Muscle of arm (tissue), 14 donors: ENCODE measurements at places on chromosomes 13 and 19. TPM values are rescaled to one million over a fixed set of nuclear protein-coding genes. Genes with fewer than 3 reads are reported as not detected.
A peak's percentile ranks its signal among the peaks of the same experiment; 100 is the strongest.

GRCh38 chr13:46198696-46199193, 13.0 kb upstream of the LRRC63 start:
- DNase-seq: no peak

DNA sequence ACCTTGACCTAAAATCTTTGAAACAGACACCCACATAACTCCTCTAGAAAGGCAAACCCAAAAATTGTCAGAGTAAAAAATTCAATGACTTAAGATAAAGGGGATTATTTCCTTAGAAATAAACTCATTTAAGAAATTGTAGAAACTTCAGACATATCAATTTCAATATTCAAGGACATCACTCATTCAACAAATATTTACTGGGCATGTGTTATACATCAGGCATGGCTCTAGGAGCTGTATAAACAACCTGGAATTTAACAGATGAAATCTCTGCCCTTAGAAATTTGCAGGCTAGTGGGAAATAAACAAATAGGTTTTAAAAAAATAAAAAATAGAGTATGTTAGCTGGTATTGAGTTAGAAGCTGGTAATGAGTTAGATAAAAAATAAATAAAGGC, 84.0 kb upstream of the LSM14A start:
- no peak for DNase-seq

- DNase-seq: peak; percentile 18
These were observed 359.3 kb downstream of the TDRD3 start for GRCh38 chr13:60756306-60756705.

The CAMSAP3 gene
- polyA plus RNA-seq: 0.90 TPM

DNA sequence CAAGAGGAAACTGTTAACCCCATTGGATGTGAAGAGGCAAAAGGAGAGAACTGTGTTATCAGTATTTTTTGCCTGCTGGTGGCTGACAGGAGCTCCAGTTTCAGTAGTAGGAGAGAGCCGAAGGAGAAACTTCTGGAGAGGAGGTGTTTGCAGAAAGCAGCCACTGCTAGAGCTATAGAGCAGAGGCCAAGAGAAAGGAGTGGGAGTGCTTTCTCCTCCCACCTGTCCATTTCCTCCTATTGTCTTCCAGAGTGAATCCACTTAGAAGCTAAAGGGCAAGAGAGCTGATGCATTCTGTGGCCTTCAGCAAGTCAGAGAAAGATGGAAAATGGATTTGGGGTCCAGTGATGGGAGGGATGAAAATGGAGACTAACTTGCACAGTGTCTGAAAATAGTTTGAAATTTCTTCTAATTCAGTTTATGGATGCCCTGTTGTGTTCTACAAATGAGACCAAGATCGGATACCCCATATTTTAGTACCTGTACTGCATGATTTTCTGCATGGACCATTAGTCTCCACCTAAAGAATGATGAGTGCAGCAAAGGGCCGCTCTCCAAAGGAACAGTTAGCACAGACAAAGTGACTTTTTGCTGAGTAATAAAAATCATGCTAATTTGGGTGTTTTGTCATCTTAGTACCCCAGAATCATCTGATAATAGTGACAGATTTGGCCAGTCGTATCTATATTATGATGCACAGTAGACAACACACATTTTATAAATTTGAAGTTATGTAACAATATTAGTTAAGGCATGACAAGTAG, 10.7 kb downstream of the HS6ST3 start:
- no peak for DNase-seq

GRCh38 chr13:110455444-110455843, 106.1 kb downstream of the RAB20 start:
- DNase-seq: no peak

- no peak for DNase-seq
These were observed 24.9 kb downstream of the RCBTB2 start for GRCh38 chr13:48508011-48508410.

- DNase-seq: peak; percentile 1
These were observed 36.7 kb upstream of the DGKH start for GRCh38 chr13:42011601-42012350.

DNA sequence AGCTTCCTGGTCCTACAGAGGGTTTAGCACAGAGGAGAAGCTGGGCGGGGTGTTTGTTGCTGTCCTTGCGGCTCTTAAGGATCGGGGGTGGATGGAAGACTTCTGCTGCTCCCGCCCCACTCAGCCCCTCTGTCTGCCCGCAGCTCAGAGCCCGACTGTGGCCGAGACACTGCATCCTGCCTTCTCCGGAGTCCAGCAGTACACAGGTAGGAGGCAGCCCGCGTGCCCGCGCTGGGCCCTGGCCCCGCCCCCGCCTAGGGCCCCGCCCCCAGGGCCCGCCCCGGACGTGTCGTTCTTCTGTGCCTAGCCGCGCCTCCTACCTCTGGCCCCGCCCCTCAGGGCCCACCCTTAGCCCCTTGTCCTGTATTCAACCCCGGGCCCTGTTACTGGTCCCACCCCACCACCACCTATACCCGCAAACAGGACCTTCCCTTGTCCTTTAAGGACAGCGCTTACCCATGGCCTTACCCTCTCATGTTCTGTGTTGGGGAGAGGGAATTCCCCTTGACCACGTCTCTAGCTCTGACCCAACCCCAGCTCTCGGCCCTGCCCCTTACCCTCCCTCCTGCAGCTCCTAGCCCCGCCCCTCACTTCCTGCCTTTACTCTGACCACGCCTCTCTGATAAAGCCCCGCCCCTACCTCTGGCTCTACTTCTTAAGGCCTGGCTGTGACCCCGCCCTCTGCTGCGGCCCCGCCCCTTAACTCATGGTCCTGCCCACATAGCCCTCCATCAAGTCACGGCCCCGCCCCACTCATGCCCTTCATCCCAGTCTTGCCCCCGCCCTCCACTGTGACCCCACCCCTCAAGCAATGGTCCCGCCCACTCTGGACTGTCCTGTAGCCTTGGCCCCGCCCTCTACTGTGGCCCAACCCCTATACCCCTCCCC, 60.5 kb downstream of the CELF5 start:
- DNase-seq: no peak

DNA sequence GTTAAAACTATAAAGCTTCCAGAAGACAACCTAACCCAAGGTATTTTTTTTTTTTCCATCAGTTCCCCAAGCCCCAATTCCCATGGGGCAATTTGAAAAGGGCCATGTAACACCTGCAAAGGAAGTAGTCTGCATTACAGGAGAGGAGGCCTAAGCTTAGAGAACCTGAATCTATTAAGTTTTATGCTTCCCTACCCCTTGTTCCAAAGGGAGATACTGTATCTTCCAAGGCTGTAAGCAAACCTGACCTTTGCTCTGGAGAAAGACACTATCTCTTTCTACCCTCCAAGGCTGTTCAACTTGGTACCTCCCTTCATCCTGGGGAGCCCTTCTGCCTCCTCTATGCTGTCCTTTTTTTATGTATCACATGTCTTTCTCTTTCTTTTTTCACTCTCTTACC, 15.0 kb downstream of the KATNAL1 start:
- no peak for DNase-seq

GRCh38 chr19:41263850-41264580, at the start of gene HNRNPUL1:
Gene HNRNPUL1 (plus strand): TSS chr19:41264372. CDS start chr19:41264504, 132 bp downstream.
- DNase-seq: peak; percentile 100

The LILRB4 gene
- polyA plus RNA-seq: 1.2 TPM

GRCh38 chr13:99375738-99376080, 68.5 kb upstream of the GPR183 start:
- no peak for DNase-seq

DNA sequence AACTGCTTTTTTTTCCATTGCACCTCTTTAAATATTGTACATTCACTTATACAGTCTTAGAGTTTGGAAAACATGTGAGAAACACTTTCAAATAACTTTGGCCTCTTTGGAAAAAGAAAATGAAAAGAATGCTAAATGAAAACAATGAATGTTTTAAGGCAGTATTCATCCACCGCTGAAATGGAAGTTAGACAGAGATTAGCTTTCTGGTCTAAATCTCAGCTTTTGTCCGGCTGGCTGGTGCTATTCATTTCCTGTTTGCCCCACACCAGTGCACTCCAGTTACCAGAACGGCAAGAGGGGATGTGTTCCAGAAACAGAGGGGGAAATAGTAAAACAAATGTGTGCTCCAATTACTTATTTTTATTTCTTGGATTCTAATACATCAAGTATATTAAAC, 1201.3 kb downstream of the EFNB2 start:
- no peak for DNase-seq

DNA sequence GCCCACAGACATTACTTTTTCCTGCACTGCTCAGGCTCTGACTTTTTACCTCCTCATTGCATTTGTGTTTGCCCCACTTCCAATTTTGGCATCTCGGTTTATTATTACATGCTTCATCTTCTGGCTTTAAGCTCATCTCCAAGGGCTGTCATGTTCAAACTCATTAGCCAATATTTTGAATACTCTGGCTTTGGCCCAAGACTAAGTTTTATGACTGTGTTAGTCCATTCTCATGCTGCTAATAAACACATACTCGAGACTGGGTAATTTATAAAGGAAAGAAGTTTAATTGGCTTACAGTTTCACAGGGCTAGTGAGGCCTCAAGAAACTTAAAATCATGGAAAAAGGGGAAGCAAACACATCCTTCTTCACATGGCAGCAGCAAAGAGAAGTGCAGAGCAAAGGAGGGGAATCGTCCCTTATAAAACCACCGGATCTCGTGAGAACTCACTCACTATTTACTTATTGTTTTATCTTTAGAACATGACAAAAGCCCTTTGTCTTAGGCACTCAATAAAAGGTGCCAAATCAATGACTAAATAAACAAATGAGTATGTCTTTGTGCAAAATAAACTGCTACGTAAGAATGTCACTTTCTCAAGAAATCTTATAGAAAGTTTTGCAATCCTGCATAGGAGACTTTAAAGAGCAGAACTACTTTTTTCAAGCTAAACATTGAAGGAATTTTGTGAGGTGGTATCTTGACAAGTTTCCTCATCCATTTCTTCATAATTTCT, 233.4 kb upstream of the SPRY2 start:
- DNase-seq: no peak

The CEACAM20 gene
- not detected for polyA plus RNA-seq

DNA sequence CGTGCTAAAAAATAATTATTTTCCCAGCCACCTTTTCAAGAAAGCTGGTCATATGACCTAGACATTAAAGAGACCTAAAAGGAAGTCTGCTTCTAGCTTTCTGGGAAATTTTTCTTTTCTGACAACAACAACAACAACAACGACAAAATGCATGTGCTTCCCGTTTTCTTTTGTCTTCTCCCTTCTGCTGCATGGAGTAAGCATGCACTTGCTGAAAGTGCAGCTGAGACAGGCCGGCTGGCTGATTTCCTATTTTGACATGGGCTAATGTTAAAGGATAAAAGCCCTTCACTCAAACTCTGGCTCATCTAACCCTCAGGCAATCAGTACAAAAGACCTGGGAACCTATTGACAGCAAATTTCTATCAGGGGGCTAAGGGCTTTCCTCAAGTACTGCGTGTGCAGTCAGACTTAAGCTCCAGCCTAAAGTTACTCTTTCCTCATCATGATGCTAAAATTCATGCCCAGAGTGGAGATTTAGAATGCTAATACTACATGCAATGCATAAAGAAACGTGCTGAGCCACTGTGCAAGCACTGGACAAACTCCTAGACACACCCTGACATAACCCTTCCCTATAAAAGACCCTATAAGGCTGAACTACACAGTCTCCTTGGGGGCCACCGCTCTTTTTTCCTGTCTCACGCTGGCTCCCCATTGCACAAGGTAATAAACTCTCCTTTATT, 811.1 kb downstream of the UQCRFS1 start:
- no peak for DNase-seq

DNA sequence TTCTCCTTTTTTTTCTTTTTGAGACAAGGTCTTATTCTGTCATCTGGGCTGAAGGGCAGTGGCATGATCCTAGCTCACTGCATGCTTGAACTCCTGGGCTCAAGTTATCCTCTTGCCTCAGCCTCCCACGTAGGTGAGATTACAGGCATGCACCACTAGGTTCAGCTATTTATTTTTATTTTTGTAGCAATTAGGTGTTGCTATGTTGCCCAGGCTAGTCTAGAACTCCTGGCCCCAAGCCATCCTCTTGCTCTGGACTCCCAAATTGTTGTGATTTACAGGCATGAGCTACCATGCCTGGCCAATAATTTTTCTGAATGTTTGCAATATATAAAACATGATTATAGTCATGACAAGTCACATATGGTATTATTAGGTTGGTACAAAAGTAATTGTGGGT, 161.1 kb upstream of the ATXN8OS start:
- no peak for DNase-seq

DNA sequence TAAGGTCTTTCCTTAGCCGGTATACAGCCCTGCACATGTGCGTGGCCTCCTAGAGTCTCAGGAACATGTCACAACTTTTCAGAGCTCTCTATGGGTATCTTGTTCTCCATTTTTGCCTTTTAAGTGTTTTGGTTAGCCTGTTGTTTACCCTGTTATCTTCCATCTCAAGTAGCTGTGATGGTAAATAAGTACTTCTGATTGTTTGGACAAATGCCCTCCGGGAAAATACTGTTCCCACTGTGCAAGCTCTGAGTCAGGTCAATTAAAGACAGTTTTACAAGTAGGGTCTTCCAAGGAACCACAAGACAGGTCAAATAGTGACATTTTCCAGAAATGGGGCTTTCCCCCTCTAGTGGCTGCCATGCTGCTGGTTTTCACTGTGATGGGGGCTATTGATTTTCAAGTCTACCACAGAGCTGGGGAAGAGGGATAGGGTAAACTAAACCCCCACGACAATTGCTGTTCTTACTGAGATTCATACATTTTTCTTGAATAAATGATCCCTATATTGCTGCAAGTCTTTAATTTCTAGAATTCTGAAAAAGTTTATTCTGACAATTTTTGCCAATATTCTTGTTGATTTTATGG, 109.5 kb downstream of the TM9SF2 start:
- no peak for DNase-seq

GRCh38 chr13:21615427-21615826, 11.5 kb upstream of the MICU2 start:
- DNase-seq: no peak

The ADAMTSL5 gene
- polyA plus RNA-seq: 19.1 TPM

DNA sequence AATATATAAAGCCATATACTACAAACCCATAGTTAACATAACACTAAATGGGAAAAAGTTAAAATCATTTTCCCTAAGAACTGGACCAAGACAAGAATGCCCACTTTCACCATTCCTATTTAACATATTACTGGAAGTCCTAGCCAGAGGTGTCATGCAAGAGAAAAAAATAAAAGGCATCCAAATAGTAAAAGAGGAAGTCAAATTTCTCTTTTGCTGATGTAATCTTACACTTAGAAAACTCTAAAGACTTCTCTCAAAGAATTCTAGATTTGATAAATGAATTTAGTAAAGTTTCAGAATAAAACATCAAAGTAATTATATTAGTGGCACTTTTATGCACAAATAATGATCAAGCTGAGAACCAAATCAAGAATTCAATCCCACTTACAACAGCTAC, 678.9 kb upstream of the SLITRK5 start:
- no peak for DNase-seq

- no peak for DNase-seq
These were observed at the start of gene GPR18 for GRCh38 chr13:99258210-99258860. Gene GPR18 (minus strand): TSS chr13:99258379. CDS start chr13:99255872, 2,507 bp downstream.

The ZNF628 gene
- 2.2 TPM for polyA plus RNA-seq

- no peak for DNase-seq
These were observed 322.8 kb downstream of the UQCRFS1 start for GRCh38 chr19:28889941-28890670.

- DNase-seq: no peak
These were observed 46.8 kb downstream of the FAM124A start for GRCh38 chr13:51269039-51269438.

The CEACAM16 gene
- polyA plus RNA-seq: 0.66 TPM
